Activated T-helper 2 cell treated with anti-CD3 and anti-CD28 coated beads, Interferon-gamma antibody, Interleukin-2, Interleukin-4, amounts not matched to agents 10 μg/mL and 5 μg/mL and 100 μg/mL, durations not matched to agents 14 hours and 24 hours and 36 hours (primary cell): ENCODE measurements at places on chromosomes 5 and 9.

- no peak overlapping the region for H3K4me3 ChIP-seq
- no peak for DNase-seq
- H3K4me1 ChIP-seq, result no peaks in the 10 kb centered on the region
- no peaks in the 10 kb centered on the region for H3K27me3 ChIP-seq
- no peak overlapping the region for H3K27ac ChIP-seq
Measured at GRCh38 chr5:155455791-155456514, 442.4 kb downstream of the KIF4B start.

GRCh38 chr5:42982107-42982622 lies 58.0 kb downstream of the ANXA2R start:
- no peak for DNase-seq
- H3K4me1 ChIP-seq, result peaks cover 7% of the 10 kb centered on the region
- H3K4me3 ChIP-seq, result no peak overlapping the region
- H3K27me3 ChIP-seq, result no peaks in the 10 kb centered on the region
- peaks cover 31% of the 10 kb centered on the region for H3K36me3 ChIP-seq

GRCh38 chr9:87343816-87344430 lies 153.7 kb upstream of the DAPK1 start:
- H3K36me3 ChIP-seq, result no peaks in the 10 kb centered on the region
- H3K4me1 ChIP-seq, result no peaks in the 10 kb centered on the region
- no peak overlapping the region for H3K4me3 ChIP-seq
- H3K27ac ChIP-seq, result no peak overlapping the region

GRCh38 chr5:119694284-119694683 lies 64.9 kb downstream of the FAM170A start:
- DNase-seq, result no peak
- no peak overlapping the region for H3K27ac ChIP-seq
- no peak overlapping the region for H3K4me3 ChIP-seq
- no peaks in the 10 kb centered on the region for H3K36me3 ChIP-seq

DNA sequence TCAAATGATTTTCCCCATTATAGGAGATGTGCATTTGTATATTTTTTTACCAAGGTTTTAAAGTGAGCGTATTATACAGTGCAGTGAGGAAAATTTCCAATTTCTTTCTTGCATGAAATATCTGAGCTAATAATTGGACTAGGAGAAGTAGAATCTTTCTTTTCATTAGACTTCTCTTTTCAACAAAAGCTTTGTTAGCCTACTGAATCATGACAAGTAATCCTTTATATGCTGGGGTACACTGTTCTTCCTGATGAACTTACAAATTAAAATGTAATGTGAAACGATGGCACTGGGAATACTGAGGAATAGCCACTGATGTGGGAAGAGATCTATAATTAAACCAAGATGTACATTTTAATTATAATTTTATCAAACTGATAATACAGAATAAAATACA lies 829.6 kb downstream of the PTPRD start:
- H3K27ac ChIP-seq, result no peak overlapping the region
- no peaks in the 10 kb centered on the region for H3K27me3 ChIP-seq
- no peak for DNase-seq
- no peaks in the 10 kb centered on the region for H3K4me1 ChIP-seq
- no peaks in the 10 kb centered on the region for H3K36me3 ChIP-seq

- DNase-seq, result no peak
- H3K27me3 ChIP-seq, result no peaks in the 10 kb centered on the region
- no peaks in the 10 kb centered on the region for H3K4me1 ChIP-seq
Measured at GRCh38 chr9:82912645-82913044, 150.3 kb downstream of the RASEF start.

DNA sequence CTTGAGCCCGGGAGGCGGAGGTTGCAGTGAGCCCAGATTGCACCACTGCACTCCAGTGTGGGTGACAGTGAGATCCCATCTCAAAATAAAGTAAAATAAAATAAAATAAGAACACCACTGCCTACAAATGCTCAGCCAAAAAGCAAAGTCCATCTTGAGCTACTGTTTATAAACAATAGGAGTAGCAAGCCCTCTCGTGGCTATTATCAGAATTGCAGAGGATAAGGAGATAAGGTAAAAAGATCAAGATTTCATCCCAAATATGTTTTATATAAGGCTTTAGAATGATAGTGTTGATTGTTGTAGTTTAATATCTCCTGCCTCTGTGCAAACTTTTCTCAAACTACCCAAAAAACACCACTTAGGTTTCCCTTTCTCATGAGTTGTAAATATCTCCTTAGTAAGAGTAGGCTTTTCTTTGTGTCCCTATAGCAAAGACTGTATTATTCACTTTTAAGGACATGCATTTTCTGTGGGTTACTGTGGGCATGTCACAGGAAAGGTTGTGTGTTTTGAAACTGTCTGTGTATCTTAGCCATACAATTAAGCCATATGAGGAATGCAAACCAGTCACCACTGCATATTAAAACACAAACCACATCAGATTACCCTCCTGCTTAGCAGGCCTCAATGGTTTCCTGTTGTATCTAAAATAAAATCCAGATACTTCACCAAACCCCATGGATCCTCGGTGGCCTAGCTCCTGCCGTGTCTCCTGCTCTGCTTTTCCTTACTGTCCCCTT lies 31.8 kb upstream of the CKS2 start:
- no peaks in the 10 kb centered on the region for H3K36me3 ChIP-seq
- H3K27ac ChIP-seq, result no peak overlapping the region
- peaks cover 23% of the 10 kb centered on the region for H3K4me1 ChIP-seq
- peaks cover 17% of the 10 kb centered on the region for H3K27me3 ChIP-seq

DNA sequence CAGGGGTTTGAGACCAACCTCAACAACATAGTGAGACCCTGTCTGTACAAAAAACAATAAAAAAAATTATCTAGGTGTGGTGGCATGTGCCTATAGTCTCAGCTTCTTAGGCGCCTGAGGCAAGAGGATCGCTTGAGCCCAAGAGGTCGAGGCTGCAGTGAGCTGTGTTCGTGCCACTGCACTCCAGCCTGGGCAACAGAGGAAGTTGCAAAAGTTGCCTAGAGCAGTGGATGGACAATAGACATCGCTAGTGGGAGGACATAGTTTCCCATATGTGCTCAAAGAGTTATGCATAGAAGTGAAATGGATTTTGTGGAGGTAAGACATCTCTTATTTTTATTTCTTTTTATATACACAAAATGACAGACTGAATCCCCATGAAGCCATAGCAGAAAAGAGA lies 19.0 kb downstream of the HNRNPK start:
- H3K36me3 ChIP-seq, result peaks cover 12% of the 10 kb centered on the region
- H3K27me3 ChIP-seq, result no peaks in the 10 kb centered on the region
- H3K27ac ChIP-seq, result no peak overlapping the region
- peaks cover 8% of the 10 kb centered on the region for H3K4me1 ChIP-seq
- no peak for DNase-seq

DNA sequence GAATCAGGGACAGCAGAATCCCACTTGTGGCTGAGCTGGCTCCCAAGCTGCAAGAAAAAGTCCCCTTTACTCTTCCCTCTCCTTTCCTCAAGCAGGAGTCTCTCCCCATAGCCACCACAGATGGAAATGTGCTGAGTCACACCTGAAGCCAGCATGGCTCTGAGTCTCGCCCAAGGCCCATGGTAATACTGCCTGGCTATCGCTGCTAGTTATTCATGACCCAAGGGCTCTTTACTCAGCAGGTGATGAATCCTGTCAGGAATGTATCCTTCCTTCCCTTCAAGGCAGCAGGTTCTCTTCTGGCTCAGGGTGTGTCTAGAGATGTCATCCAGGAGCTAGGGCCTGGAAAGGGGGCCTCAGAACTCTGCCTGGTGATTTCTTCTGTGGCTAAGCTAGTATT lies 403.3 kb upstream of the PTPRD start:
- no peak overlapping the region for H3K27ac ChIP-seq
- no peak overlapping the region for H3K4me3 ChIP-seq
- DNase-seq, result no peak
- no peaks in the 10 kb centered on the region for H3K36me3 ChIP-seq
- H3K27me3 ChIP-seq, result no peaks in the 10 kb centered on the region

- no peaks in the 10 kb centered on the region for H3K36me3 ChIP-seq
- peaks cover 6% of the 10 kb centered on the region for H3K4me1 ChIP-seq
- H3K27me3 ChIP-seq, result peaks cover 2% of the 10 kb centered on the region
Measured at GRCh38 chr5:151164687-151165392, 7.3 kb upstream of the ANXA6 start.

GRCh38 chr5:135641734-135642487 lies 63.1 kb upstream of the CXCL14 start:
- H3K27ac ChIP-seq, result no peak overlapping the region
- H3K36me3 ChIP-seq, result no peaks in the 10 kb centered on the region
- H3K27me3 ChIP-seq, result peaks cover 5% of the 10 kb centered on the region
- H3K4me1 ChIP-seq, result no peaks in the 10 kb centered on the region
- no peak overlapping the region for H3K4me3 ChIP-seq
